WTC11 (cell line): ENCODE measurements at places on chromosomes 13 and 19.

DNA sequence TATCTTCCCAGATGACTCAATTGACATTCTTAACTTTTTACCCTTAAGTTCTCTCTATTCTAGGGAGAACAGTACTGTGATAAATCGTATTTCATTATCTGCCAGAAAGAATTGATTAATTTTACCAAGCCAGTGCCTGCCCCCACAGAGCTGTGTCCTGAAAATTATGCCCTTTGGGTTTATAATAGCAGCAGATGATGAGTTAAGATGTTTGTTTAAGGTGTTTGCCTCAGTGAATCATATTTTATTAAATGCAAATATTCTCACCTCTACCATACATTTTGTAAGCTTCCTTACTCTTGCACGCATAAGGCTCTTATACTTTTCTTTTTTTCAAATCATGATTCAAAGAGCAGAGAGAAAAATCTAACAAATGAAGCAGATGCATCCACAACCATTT lies 318.6 kb downstream of the DCT start:
- DNase-seq: no peak

DNA sequence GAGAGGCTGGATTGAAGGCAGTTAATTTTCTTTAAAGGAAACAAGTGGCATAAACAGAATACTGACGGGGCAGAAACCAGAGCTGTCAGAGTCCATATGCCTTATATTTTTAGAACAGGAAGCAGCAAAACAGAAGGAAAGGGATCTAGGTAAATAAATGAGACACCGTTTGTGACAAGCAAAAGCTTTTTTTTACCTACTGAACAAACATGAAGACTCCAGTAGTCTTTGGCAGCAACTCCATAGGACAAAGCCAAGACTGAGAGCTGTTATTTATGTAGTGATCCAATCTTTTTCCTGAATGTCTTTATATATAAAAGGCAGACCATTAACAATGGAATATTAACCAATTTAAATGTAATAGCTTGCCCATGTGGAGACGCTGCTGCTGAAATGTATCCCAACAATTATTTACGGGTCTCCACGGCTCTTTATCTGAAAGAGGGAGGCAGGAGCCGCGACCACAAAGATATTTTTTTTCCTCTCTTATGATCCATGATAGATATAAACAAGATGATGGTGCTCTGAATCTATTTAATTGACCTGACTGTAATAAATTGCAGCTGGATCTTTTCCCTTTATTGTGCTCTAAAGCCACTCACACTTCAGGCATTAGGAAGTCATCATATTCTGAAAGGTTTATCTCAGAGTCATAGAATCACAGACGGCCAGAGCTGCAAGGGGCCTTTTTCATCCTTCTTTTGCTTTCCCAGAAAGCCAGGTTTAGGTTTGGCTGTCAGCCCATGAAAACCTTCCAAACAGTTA lies 687.8 kb downstream of the EFNB2 start:
- no peak for DNase-seq

- DNase-seq: no peak
Measured at GRCh38 chr13:97310809-97311436, 88.8 kb downstream of the MBNL2 start.

GRCh38 chr19:37955986-37956385 lies 49.0 kb downstream of the SIPA1L3 start:
- no peak for DNase-seq
